ENCODE measurements at places on chromosomes 12 and 14.

DNA sequence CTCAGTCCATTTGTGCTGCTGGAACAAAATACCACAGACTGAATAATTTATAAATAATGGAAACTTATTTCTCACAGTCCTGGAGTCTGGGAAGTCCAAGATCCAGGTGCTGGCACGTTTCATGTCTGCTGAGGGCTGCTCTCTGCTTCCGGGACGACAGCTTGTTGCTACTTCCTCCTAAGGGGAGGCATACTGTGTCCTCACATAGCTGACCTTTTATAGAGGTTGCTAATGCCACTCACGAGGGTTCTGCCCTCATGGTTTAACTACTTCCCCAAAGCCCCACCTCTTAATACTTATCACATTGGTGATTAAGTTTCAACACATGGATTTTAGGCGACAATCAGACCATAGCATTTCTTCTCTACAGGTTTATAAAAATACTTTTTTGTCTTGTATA lies 411.1 kb downstream of the NRXN3 start:
- DNase-seq = no peak

DNA sequence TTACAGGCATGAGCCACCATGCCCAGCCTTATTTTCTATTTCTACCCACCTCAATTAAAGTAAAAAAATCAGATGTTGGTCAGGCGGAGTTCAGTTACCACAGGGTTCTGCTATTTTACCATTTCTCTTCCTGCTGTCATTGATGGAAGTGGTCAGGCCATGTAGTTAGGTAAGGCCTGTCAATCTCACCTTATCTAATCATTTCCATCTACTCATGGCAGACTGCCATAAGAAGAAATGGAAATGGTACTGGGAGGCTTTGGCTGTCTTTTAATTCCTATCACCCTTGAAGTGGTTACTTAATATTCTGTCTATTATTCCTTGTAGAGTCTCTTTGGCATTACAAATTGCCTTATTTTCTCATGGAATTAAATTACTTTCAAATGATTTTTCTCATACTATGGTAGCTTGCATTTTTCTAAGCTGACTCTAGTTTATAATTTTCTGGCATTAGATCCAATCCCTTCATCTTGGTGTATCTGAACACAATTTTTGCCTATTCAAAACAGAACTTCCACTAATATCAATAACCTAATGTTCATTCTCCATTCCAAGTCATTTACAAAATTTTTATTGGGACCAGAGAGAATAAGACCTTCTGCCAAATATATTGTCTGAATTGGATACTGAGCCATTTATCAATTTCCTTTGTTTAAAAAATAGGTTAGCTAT lies 198.7 kb downstream of the DACT1 start:
- no peak for DNase-seq

GRCh38 chr14:91289464-91289863 lies 45.0 kb upstream of the GPR68 start:
- DNase-seq = no peak

DNA sequence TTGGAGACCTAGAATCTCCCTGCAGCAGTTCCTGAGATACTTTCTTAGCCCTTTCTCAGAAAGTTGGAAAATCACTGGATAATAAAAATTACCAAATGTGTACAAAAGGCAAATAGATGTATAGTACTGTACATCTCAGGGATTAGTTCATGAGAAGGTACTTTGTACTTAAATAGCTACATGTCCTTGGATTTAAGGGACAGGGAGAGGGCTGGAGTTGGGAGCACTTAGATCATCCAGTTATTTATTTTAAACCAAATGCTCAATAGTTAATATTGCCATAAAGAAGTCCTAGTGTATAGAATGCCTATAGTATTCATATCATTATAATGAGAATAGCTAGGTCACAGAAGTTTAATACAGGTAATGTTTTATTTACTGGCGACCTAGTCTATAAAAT lies 13.4 kb downstream of the CDKN3 start:
- DNase-seq = no peak

DNA sequence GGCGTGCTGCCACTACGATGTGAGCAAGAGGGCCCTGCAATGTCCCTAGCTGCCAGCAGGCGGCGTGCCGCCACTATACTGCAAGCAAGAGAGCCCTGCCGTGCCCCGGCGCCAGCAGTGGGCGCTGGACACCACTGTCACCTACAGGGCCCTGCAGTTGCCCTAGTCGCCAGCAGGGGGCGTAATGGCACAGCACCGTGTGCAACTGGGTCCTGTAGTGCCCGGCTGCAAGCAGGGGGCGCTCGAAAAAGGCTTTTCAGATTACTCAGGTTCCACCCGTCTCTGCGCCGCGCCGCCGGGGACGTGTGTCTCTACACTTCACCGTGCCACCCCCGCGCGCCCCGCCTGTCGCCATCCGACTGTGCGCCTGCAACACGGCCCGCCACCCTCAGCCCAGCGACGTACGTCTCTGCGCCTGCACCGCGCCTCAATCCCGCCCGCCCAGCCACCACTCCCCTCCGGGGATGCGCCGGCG lies 1356.9 kb downstream of the TMEM121 start:
- no peak for DNase-seq

DNA sequence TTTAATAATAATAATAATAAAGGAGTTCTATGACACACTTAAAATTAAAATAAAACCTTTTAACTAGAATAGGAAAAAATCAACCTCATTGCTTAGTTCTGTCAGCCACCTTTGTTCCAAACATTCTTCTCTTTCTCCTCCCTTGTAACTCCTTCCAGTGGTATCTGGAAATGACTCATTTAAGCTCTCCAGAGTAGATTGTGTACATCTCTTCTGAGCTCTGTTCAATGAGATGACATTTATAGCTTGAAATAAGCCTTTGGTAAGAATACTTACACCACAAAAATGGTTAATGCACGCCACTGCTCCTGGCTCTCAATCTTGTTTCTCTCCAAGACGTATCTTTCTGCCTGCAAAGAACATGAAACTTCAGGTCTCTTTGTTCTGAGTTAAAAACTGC lies 70.3 kb downstream of the STAB2 start:
- peak; percentile 74 for DNase-seq

GRCh38 chr12:113197518-113198077 lies 12.1 kb downstream of the RITA1 start:
- no peak for DNase-seq

- no peak for DNase-seq
Measured at GRCh38 chr14:89096946-89097345, 272.5 kb downstream of the TTC8 start.

GRCh38 chr12:53710091-53710490 lies 17.2 kb downstream of the CALCOCO1 start:
- no peak for DNase-seq

- no peak for DNase-seq
Measured at GRCh38 chr12:119047641-119048040, 66.3 kb downstream of the SRRM4 start.

DNA sequence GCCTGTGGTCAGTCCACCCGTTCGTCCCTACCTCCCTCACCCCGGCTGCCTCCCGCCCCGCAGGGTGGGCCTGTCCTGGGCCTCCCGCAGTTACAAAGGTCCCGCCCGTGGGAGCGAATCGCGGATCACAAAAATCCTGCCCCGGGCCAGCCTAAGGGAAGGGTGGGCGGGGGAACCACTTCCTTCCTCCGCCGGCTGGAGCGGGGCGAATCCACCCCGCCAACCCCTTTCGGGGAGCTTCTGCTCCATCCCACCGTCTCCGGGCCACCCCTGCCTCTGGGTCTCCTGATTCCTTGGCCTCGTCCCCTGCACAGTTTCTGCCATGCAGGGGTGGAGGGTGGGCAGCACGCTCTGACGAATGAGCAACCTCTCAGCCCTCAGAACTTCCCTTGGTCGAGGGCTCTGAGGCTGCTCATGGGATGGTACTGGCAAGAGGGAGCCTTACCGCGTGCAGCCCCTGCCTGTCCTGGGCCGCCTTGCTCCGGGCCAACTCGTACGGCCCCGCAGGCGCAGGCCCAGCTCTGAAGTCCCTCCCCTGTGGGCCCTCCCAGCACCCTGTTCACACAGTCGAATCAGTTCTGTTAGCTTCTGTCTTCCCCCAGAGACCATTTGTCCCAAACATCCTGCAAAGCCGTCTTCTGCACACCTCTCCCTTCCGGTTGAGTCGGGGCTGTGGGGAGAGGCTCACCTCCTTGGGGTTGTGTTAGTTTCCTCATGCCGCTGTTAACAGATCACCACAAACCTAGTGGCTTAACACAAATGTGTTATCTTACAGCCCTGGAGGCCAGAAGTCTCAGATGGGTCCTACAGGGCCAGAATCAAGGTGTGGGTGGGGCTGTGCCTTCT lies 589 bp upstream of the HVCN1 start:
- DNase-seq = no peak

DNA sequence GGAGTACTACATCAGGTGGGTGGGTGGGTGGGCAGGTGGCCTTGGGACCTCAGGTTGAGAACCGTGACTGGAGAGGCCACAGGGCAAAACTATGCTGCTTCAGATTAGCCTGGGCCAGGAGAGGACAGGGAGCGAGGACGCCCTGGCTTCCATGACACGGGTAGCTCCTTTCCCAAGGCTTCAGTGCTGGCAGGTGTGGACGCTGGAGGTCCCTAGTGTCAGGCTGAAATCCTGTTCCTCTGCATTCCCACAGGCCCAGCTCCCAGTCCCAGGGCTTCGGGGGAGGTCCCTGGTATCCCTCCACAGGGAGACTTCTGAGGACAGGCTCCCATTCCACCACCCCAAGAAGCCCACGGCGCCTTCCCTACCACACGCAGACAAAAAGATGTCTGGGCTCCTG lies 31.6 kb downstream of the CCDC92 start:
- no peak for DNase-seq

DNA sequence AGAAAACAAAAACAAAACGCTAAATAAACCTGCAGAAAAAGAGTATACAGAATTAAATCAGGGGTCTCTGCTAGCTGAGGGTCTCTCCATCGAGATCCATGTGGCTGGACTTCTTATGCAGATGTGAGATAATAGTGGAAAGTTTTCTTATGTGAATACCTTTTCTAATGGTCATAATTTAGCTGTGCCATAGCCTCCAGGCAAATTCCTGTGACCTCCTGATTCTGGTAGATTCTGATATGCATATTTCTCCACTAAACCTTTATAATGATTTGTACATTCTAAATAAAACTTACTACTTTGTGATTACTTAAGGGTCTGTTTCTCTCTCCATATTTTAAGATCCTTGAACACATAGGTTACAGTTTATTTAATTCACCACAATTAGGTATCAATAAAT lies 1002.6 kb downstream of the GALC start:
- no peak for DNase-seq

DNA sequence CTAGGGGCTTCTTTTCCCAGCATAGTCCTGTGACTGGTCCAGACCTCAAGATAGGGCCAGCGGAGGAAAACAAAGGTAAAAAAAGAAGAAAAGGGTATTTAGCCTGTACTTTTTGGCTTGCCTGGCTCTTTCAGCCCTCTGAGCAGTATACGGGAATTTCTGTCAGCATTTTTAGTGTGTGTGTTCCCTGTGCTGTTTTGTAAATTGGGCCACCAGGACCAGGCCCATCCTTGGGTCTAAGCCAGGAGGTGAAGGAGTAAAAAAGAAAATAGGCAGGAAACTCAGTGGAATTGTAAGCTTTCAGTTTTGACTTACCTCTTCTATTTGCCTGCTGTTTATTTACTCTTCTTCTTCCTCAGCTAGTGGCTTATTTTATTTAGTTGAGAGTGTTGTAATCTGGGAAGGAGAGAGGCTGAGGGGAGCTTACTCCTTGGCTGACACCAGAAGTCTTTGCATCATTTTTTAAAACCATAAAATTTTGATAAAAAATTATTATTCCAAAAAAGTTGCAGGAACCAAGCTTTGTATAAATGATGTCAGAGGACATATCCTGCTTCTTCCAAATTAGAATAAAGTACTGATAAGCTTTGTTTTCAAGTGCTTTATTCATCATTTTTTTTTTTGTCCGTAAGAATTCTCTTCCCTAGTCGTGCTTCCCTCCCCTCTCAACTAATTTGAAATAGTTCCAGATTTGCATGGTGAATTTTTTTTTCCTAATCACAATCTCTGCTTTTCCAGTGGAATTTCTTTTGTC lies 63.7 kb downstream of the DIP2B start:
- DNase-seq = peak; percentile 58

GRCh38 chr12:52561880-52562449 lies 9.0 kb upstream of the KRT71 start:
- DNase-seq = peak; percentile 12

- no peak for DNase-seq
Measured at GRCh38 chr14:61102549-61103466, 121.8 kb downstream of the SLC38A6 start.

- DNase-seq = no peak
Measured at GRCh38 chr12:57734591-57734990, 4.0 kb downstream of the AGAP2 start.

DNA sequence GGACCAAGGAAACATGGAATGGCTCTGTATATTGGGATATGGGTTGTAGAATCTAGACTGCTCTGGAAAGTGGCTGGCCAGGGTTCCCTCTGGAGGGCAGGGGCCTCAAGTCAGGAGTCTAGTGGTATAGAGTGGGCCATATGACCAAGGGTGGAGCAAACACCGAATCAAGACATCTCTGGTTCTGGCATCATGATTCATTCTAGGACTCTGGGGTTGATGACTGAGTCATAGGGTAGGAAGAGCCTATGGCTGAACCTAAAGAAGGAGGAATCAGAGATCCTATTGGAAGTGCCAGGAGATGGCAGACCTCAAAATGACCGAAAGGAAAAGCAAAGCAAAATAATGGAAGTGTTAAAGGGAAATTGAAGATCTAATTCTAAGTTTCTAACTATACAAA lies 356.4 kb upstream of the PRICKLE1 start:
- no peak for DNase-seq

GRCh38 chr12:104516821-104517220 lies 60.1 kb downstream of the CHST11 start:
- DNase-seq = no peak

GRCh38 chr14:22338917-22339715 lies 249.9 kb downstream of the DAD1 start:
- no peak for DNase-seq

- DNase-seq = peak; percentile 35
Measured at GRCh38 chr12:121801595-121802484, 2.0 kb upstream of the SETD1B start.

DNA sequence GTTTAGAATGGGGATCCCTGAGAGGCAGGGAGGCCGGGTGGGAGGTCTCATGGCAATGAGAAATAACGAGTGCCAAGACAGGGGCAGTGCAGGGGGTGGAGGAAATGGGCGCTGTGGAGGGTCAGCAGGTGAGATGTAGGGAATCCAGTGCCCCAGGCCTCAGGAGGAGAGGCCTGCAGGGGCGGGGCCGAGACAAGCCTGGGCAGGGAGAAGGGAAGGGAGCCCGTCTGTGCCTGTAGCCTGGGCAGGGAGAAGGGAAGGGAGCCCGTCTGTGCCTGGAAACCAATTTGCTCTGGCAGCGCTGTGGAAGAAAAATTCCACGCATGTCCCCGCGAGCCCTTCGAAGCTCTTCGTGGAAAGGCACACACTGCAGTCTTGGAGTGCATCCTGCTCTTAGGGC lies 10.6 kb upstream of the NCOR2 start:
- DNase-seq = no peak

DNA sequence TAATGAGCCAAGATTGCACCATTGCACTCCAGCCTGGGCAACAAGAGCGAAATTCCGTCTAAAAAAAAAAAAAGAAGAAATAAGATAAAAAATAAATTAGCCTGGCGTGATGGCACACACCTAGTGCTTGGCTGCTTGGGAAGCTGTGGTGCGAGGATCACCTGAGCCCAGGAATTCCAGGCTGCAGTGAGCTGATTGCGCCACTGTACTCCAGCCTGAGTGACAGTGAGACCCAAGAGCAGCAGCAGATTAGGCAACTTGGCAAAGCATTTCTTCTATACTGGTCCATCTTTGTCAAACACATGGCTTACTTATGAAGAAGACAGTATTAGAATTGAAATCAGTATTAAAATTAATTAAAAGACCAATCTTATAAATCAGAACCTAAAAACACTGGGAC lies 6.3 kb downstream of the GON7 start:
- no peak for DNase-seq

- peak; percentile 68 for DNase-seq
Measured at GRCh38 chr14:67999290-67999689, 179.7 kb downstream of the RAD51B start.

All from amniotic epithelial cell (primary cell).